ENCODE measurements at places on chromosomes 5 and 9. TPM values are rescaled to one million over a fixed set of nuclear protein-coding genes. Genes with fewer than 3 reads are reported as not detected.

GRCh38 chr5:120615967-120616645 is 152.0 kb downstream of the PRR16 start:
- DNase-seq = no peak

Gene FAM153A
- polyA plus RNA-seq = not detected

- DNase-seq = no peak
Measured at GRCh38 chr5:59186623-59187022, 603.7 kb downstream of the RAB3C start.

Gene DOCK2
- 3.8 TPM for polyA plus RNA-seq

DNA sequence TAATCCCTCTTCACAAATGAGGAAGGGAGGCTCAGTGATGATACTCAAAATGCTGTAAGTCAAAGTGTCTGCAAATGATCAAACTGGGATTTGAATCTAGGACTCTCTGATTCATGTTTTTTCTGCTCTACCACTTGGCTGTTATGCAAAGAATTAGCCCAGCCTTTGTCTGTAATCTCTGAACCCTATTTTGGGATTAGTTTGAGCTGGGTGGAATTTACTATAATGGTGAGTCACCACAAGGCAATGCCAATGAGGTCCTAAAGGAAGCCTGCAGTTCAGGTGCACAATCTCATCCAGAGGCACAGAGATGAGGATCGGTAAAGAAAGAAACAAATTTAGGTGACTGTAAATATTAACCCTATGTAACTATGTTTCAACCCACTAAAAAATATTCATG is 29.2 kb downstream of the RFK start:
- DNase-seq = no peak

DNA sequence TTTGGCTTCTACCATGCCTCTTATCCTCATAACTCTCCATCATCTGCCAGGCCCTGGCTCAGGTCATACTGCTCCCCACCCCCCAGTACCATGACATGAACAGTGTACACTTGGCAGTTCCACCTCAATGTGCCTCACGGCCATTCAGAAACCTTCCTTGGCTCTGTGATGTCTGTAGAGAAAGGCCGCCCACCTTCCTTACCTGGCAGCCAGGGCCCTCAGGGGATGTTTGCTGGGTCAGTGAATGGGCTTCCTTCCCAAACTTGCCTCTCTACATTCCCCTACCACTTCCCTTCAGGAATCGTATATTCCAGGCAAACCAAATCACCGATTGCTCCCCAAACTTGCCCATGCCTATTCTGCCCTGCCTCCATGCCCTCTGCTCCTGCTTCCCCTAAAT is 101.1 kb downstream of the PSD2 start:
- no peak for DNase-seq

Gene NUP188
- polyA plus RNA-seq = 49.5 TPM
